Activated T-helper 2 cell treated with anti-CD3 and anti-CD28 coated beads, Interferon-gamma antibody, Interleukin-2, Interleukin-4, amounts not matched to agents 10 μg/mL and 5 μg/mL and 100 μg/mL, durations not matched to agents 14 hours and 24 hours and 36 hours (primary cell): ENCODE measurements at places on chromosomes 12 and 14. TPM values are rescaled to one million over a fixed set of nuclear protein-coding genes. Genes with fewer than 3 reads are reported as not detected.
A peak's percentile ranks its signal among the peaks of the same experiment; 100 is the strongest.

DNA sequence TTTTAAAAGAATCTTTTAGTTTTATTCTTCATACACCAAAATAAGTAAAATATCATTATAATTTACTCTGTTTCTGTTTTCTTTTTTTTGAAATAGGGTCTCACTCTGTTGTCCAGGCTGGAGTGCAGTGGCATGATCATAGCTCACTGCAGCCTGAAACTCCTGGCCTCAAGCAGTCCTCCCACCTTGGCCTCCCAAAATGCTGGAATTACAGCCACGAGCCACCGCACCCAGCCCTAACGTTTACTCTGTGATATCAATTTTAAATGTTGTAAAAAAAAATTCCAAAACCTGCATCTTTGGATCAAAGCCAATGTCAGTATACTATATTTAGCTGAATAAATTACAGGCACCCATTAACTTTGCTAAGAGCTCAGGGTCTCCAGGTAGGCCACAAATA is 437.1 kb upstream of the USP15 start:
- DNase-seq: no peak

GRCh38 chr14:66752109-66752508 is 244.2 kb downstream of the GPHN start:
- DNase-seq: no peak

- DNase-seq: no peak
Measured at GRCh38 chr14:52755607-52756316, 25.8 kb downstream of the STYX start.

DNA sequence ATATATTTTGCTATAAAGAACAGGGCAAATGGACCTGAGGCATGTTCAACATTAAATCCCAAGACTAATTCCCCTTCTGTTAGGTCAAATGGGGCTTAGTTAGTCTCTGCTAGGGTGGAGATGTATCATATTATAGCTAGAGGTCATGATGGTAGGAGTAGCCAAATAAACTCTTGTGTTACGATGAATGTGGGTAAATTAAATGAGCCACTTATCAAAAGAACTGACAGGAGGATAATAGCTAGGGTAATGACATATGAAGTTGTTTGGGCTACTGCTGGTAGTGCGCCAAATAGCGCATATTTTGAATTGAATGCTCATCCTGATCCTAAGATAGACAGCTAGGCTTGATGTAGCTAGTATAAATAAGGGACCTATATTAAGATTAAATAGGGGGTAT is 445.0 kb downstream of the GXYLT1 start:
- no peak for DNase-seq

DNA sequence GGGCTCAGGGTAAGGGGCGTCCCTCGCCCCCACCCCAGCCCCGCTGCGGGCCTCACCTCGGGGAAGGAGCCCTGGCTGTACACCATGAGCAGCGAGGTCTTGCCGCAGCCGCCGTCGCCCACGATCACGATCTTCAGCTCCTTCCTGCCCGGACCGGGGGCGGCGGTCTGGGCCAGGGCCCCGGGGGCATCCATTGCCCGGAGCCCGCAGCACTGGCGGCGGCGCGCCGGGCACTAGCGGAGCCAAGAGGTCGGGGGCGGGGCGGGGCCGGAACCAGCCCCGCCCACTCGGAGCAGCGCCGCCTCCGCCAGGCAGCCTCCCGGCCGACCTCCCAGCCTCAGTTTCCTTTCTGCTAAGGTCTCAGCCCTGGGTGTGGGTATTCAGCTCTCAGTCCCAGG is at the start of gene RHOF:
TSS of gene RHOF (minus strand) at position 249 of the 398 bp plus-strand sequence. CDS start at position 194, 55 bp downstream.
- DNase-seq: peak; percentile 49

DNA sequence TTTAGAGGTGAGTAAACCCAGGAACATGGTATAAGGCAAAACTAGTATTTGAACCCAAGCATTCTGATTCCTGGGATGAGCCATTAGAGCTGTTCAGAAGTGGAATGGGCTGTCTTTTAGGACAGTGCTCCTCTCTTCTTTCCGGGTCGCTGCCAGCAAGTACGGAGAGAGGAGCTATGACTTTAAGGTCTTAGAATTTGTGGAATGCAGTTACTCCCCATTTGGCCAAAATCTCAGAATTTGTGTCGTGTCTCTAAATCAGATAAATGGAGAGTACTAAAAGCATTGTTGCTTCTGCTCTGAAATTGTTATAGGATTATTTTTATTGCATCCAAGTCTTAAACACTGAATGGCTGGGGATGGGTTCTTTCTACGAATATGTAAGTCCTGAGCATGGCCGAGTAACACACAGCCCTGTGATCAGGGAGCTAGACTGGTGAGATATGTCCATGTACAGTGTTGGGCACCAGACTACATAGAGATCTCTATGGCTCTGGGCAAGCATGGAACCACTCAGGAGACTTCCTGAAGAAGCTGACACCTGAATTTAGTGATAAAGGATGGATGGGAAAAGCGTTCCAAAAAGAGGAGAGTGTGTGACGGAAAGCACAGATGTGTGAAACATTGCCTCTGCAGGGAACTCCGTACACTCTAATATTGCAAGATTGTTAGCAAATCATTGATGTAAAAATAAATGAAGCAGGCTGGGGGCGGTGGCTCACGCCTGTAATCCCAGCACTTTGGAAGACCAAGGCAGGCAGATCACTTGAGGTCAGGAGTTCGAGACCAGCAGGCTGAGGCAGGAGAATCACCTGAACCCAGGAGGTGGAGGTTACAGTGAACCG is 184.7 kb downstream of the SRGAP1 start:
- no peak for DNase-seq

DNA sequence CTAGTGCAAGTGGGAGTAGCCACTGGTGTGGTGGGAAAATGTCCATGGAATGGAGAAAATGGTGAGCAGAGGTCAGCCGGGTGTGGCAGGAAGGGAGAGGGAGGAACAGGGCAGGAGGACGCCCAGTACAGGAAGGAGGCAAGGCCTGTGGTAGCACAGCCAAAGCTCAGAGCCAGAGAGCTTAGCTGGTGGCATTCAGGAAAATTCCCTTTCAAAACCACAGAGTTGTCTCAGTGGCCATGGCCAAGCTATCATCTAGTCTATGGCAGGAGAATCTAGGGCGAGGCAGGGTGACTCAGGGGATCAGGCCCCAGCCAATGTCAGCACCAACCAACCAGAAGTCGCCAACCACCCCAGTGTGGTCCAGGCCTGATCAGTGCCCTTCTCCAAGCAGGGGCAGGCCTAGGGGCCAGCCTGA is 67.7 kb upstream of the DDX11 start:
- no peak for DNase-seq

DNA sequence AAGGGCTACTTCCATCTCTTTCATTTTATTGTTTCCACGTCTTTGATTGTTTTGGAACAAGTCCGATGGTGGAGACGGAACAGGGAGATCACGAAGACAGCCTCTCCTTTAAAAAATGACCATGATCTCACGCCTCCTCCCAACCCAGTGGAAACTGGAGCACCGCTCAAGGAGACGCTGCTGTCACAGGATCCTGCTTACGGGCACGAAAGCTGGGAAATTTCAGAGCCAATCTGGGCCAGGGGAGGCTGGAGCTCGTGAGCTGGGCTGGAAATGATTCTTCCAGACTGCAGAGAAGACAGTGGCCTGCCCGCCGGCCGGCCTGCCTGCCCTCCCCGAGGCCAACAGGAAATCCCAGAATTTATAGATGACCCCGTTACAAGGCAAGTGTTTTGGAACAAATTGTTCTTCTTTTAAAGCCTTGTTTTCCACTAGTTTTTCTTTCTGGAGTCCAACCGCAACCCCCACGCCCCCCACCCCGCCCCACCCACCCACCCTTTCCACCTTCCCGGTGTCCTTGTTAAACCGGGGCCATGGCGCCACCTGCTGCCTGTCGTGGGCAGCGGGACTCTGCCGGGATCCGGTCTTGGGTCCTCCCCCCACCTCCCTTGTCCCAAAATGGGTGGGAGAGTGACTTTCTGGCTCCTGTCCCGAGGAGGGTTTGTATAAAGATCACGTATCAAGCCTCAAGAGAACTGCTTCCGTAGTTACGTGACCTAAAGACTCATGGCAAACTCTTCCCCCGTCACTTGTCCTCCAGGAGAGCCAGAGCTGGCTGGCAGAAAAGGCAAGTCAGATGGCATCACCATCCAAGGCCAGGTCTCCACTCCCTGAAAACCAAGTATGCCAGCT is 40.3 kb downstream of the MAP1LC3B2 start:
- peak; percentile 30 for DNase-seq

DNA sequence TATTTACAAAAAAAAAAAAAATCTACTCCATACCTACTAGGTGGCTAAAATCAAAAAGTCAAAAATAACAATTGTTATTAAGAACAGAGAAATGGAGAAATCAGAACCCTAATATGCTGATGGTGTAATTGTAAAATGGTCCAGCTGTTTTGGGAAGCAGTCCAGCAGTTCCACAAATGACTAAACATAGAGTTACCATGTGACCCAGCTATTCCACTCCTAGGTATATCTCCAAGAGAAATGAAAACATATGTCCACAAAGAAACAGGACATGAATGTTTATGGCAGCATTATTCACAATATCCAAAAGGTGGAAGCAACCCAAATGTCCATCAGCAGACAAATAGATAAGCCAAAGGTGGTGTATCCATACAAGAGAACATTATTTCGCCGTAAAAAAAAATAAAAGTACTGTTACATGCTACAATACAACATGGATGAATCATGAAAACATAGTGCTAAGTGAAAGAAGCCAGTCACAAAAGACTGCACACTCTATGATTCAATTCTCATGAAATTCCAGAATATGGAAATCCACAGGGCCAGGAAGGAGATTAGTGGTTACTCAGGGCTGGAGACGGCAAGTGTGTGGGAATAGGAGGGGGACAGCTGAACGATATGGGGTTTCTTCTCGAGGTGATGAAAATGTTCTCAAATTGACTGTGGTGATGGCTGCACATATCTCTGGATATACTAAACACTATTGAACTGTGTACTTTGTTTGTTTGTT is 9.1 kb upstream of the DPF3 start:
- no peak for DNase-seq

DNA sequence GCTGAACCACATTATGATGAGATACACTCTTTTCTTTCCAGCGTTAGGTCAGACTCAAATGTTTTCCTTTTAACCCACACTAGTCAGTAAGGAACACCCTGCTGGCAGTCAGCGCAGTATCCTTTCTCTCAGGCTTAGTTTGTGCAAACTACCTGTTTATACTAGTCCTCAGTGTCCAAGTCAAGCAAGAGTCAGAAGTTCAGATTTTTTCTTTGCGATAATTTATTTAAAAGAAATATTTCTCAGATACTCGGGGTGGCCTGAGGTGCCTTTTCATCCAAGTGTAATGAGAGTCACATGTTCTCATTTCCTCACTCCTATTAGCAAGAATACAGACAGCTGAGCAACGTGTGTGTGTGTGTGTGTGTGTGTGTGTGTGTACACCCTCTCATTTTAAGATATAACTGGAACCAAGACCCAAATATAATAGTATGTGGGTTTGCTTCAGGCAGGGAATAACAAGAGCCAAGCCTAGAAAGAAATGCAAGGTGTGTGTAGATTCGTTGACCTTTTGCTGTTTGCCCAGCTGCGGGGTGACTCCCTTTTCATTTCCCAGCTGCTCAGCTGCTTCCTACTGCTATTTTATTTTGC is 182.7 kb downstream of the KICS2 start:
- DNase-seq: no peak

- DNase-seq: no peak
Measured at GRCh38 chr12:6964605-6965025, 5.8 kb downstream of the PHB2 start.

- DNase-seq: no peak
Measured at GRCh38 chr12:24860546-24860945, 88.4 kb downstream of the BCAT1 start.

DNA sequence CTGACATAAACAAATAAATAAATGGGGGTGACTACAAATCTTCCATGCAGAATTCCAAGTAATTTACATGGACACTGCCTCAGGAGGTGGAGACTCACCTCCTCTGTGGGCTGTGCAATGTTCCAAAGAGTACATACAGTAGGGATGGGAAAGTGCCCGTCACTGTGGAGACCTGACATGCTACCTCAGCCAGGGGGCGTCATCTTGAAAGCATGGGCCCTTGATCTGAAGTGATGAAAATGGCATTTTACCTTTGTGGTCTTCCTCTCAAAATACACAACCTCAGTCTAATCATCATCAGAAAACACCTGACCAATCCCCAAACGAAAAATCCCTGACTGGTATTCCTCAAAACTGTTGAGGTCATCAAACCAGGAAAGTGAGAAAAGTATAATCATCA is 48.4 kb downstream of the ANAPC7 start:
- no peak for DNase-seq

DNA sequence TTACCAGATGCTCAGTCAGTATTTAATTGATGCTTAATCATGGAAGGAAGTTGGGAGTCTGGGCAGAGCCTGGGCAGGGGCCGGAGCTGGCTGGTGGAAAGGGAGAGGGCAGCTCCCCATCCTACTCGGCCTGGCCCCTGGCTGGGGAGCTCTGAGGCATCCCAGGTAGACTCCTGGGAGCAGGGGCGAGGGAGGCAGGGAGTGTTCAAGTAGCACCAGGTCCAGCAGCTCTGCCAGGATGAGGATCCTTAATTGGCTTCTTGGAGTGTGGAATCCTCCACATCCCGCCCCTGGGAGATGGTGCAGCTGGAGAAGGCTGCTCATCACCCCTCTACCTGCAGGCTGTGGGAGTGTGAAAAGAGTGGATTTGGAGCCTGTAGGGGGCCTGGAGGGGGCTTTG is 30.9 kb downstream of the SYNDIG1L start:
- no peak for DNase-seq

DNA sequence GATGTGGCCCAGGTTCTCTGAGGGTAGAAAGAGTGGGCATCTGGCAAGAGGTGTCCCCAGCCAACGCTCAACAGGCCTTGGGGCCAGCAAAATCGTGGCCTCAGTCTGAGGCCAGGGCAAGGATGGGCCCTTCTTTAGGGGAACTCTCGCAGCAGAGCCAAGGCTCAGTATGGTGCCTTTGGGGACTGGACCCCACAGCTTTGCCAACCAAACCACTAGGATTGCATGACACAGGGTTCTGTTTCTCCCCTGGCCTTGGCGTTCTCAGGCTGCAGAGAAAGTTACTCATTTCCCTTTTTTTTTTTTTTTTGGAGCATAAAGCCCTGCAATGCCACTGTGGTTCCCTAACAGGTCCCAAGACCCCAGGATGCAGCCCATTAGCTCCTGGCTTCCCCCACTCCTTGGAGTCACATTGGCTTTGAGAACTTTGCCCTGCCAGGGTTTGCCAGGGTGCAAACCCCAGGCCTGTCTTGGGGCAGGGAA is 100.6 kb downstream of the LGMN start:
- no peak for DNase-seq

GRCh38 chr12:119258556-119258955 is 76.0 kb upstream of the CCDC60 start:
- DNase-seq: no peak

DNA sequence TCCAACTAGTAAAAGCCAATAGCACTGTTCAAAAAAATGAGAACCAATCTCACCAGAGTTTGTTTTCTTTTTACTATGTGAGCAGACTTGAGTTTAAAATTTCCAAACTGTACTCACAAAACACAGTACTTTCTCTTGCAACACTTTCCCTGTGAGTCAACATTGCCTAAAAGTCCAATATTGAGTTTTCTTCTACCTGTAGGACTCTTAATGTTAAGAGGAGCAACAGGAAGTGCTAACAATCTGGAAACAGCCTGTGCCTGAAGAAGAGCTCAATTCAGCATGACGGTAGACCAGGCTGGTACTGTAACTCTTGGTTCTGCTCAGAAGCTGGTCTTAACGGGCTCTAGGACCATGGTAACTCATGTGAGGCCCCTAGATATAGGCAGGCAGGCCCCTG is 144.3 kb downstream of the MED13L start:
- DNase-seq: no peak

The HVCN1 gene
- 9.7 TPM in 2 replicates for total RNA-seq

The EIF2S3B gene
- total RNA-seq: 0.48 and 0.52 TPM in 2 replicates

The FGD4 gene
- 1.4 and 1.7 TPM in 2 replicates for total RNA-seq
